ENCODE measurements at places on chromosomes 7 and 10.

DNA sequence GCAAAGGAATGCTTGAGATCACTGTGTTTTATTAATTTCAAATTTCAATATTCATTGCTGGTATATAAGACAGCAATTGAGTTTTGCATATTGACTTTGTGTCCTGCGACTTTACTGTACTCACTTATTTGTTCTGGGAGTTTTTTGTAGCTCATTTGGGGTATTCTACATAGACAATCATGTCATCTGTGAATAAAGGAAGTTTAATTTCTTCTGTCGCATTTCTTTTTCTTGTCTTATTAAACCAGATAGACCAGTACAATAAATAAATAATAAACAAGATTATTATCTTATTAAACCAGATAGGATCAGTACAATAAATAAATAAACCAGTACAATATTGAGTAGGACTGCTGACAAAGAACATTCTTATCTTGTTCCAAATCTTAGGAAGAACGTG, 448.2 kb downstream of the RPS24 start:
- no peak for DNase-seq

DNA sequence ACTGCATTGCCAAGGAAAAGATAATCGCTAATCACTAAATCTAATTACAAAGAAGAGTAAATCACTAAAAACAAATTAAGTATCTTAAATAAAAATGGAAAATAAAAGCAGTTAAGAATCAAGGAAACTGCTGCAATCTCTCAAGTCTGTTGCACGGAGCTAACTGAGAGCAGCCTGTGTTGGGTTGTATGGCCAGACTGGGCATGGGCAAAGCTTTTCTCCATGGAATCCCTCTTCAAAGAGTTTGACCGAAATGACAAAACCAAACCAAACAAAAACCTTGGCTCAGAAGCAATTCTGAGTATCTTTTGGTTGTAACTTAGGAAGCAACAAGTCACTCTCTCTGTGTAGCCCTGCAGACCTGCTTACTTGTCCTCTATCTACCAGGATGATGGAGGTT, 78.8 kb downstream of the CELF2 start:
- no peak for DNase-seq

DNA sequence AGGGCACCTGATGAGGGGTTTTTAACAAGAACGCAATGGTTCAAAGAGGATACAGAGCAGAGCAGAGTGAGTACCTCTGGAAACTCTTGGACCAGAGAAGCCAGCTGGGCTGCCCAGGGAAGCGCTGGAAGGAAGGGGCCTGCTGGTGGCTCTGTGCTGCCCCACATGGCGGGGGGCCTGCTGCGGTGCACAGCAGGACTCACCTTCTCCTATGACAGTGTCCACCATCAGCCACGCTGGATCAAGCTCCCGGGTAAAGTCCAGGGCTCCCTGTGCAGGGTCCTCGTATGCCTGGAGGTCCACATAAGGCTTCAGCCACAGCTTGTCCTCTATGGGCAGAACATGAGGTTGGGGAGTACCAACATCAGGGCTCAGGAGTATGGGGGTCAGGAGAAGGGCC, 12.5 kb downstream of the EPHA1 start:
- no peak for DNase-seq

- peak; percentile 39 for DNase-seq
Measured at GRCh38 chr10:88901206-88901983, 21.4 kb downstream of the STAMBPL1 start.

DNA sequence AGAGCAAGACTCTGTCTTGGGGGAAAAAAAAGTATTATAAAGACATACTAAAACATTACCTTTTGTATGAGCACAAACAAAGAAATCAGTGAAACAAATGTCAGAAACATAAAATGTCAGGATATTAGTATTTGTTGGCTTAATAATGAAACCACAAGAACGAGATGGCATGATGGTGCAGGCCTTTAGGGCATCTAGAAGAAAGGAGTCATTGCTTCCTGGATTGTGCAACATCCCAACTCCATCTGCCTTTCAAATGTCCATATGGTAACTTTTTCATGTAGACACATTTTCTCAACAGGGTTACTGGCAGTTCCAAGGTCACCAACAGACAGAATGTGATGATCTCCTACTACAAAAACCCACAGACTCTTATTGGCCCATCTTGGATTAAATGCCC, 96.6 kb downstream of the ZNF248 start:
- no peak for DNase-seq

- DNase-seq, result no peak
Measured at GRCh38 chr7:131843898-131844331, 287.5 kb upstream of the PODXL start.

- DNase-seq, result no peak
Measured at GRCh38 chr7:144738146-144738545, 97.7 kb downstream of the TPK1 start.

DNA sequence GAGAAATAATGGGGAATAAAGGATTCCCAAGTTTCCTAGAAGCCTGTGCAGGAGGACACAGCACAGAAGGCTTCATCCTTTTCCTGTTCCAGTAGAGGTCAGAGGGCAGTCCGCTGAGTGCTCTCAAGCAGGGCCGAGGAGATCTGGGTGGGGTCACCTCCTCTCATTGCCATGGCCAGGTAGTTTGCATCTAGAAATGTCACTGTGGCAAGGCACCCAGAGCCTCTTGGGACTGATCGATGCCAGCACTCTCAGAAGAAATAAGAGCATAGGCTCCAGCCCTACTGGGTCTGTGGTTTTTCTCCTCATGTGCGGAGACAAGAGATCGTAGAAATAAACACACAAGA, 7.9 kb downstream of the NUB1 start:
- no peak for DNase-seq

GRCh38 chr7:89914711-89915110, 239.6 kb upstream of the STEAP1 start:
- DNase-seq, result no peak

GRCh38 chr7:87128861-87129267, 23.4 kb upstream of the DMTF1 start:
- no peak for DNase-seq

- DNase-seq, result peak; percentile 40
Measured at GRCh38 chr7:92768501-92769393, 67.6 kb downstream of the CDK6 start.

DNA sequence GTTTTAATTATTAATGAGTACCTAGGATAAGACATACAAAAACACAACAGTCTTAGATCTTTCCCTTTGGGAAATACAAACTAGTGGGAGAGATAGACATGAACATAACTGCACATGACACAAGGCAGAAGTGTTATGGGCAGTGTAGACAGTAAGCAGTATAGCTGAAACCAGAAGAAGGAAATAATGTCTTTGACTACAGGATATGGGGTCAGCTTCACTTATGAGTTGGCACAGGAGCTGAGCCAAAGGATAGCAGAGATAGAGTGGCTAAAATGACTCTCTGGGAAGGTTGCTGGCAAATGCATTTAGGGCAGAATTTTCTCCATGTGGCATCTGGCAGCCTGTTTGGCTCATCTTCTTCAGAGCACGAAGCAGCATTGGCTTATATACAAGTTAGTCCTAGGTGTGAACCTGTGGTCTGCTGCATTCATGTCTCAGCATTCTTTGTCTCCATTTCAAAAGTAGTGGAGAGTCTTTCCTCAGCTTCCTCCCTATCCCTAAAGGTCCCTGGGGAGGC, 60.3 kb upstream of the FEZF1 start:
- no peak for DNase-seq

DNA sequence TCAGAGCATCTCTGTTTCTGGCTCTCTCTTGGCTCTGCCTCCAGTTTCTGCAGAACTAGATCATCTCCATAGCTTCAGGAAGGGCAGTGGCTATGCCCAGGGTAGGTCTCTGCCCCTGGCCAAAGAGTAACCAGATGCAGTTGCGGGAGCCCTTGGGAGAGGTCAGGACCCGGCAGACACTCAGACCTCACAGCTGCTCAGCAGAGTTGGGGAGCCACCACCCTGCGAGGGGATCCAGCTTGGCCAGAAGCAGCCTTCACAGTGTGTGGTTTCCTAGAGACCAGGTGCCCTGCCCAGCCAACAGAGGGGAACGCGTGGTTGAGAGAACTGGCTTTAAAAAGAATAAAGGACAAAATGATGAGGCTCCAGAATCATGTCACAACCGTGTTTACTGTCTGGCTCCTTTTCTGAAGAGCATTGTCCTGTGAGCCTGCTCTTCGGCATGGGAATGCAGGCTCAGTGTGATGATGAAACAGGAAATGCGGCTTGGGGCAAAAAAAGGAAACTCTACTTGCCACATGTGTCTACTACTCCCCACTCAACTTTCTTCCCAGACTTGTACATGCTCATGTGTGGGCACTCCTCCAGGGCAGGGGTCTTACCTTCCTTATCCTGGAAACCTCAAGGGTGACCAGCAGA, 243.1 kb downstream of the INHBA start:
- no peak for DNase-seq

- DNase-seq, result no peak
Measured at GRCh38 chr7:71594736-71595135, 462.8 kb downstream of the GALNT17 start.

GRCh38 chr7:33044986-33045385, 17.6 kb downstream of the NT5C3A start:
- DNase-seq, result no peak

DNA sequence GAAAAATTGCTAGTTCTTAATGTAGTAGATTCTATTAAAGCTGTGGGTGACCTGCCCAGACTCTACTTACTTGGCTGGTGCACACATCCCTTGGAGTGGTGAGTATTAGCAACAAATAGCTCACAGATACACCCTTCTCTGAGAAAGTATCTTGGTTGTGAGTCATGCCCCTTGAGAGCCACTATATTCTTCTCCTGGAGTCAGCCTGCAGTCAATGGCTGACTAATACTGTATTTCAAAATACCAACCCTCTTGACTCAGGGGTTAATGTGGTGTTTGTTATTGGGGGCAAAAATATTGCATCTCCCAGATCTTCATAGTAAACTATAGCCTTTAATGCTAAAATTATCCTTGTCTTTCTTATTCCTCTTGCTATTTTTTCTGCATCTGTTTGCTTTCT, 354.9 kb downstream of the BMPER start:
- DNase-seq, result no peak

- peak; percentile 74 for DNase-seq
Measured at GRCh38 chr10:123995461-123996131, 97.8 kb downstream of the CHST15 start.

DNA sequence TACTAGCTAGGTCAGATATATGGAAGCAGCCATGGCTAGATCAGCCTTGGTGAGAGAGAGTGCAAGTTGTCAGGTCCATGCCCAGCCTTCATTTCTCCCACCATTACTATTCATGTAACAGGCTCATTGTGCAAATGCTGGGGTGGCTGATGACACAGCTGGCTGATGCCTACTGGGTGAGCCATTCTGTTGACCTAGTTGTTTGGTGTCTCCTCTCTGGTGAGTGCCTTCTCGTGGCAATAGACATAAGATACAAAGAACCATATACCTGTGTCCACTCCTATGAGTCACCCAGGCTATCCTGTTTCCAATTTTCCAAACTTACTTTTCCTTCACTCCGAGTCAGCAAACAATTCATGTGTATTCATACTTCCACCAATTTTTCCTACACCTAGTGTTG, 46.0 kb downstream of the ZNF25 start:
- no peak for DNase-seq

GRCh38 chr10:82674036-82674435, 799.0 kb downstream of the NRG3 start:
- DNase-seq, result no peak

DNA sequence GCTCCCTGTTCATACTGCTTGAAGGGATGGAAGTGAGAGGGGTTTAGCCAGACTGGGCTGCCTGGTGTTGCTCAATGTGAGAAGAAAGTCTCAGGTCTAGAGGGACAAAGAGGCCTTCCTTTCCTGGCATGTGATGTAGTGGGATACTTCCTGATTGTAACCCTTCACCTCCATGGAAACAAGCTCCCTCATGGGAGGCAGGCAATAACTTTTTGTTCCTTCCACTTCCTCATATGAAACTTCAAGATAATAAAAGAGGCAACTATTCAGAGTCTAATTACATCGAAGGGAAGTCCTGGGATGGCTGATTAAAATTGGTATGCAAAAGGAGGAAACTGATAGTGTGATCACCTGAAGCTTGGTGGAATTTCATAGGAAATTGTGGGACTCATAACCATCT, 84.1 kb upstream of the ETV1 start:
- DNase-seq, result no peak

DNA sequence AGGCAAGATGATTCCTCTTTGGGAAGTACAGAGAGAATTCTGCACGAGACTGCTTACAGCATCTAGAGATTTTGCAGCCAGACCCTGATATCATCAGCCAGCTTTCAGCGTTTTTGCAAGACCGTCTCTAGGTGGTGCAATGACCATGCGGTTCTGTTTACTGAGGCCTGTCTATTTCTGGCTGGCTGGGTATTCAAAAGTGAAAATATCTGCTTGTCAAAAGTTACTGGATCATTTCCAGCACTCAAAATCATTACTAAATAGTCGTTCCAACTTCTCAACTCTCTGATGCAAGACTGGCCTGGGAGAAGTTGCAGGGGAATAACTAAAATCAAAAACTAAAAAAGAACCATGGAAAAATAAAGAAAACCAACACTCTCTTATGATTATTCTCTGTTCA, 240.1 kb downstream of the ELMO1 start:
- peak; percentile 57 for DNase-seq

DNA sequence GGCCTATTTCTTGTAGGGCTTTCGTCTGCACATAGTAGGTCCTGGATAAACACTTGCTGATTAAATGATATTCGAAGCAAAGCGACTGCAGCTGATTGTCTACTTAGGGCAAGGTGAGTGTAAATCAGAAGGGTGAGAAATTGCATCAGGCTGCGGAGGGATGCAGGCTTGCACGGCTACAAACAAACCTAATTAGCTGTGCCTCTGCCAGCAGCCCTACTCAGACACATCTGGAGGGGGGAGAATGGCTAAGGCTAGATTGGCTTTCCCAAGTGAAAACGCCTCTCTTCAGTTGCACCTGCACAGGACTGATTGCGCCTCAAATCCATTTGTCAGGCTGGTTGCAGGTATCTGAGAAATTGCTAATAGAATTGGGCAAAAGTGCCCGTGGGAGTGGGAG, 247.5 kb downstream of the DPP6 start:
- no peak for DNase-seq

GRCh38 chr10:14554491-14555205, 220.0 kb downstream of the FAM107B start:
- DNase-seq, result no peak

- no peak for DNase-seq
Measured at GRCh38 chr7:35446091-35446490, 192.2 kb upstream of the TBX20 start.

DNA sequence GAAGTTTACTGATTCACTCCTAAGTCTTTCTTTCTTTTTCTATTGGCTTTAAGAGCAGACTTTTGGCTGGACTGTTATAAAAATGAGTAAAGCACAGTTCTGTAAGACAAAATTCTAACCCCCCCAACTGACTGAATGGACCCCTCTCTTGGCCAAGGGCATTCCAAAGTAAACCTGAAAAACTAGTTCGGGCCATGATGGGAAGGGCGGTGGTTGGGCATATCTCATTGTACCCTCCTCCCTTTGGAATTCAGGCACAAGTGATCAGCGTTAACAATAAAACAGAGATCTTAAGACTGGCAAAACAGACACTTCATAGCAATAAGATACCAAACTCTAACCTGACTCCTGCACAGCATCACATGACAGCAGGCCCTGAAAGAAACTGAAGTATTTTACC, 6.1 kb upstream of the KIF20B start:
- no peak for DNase-seq
